ENCODE measurements at places on chromosomes 4 and X. TPM values are rescaled to one million over a fixed set of nuclear protein-coding genes. Genes with fewer than 3 reads are reported as not detected.

The ADH1B gene
- not detected for total RNA-seq

DNA sequence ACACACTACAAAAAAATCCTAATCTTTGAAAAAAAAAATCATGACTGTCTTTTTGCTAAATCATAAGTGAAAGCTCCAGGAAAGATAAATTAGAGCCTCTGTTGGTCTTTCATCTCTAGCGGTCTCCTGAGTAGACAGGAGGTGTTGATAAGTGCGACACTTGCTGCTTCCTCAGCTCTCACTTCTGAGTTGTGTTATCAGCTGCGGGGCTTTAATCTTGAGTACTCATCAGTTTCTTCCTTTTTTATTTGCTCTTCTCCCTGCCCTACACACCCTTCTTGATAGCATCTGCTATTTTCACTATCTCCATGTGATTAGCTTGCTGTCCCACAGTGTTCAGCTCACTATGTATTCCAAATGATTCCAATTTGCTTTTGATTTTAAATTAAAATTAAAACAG lies 1449.2 kb downstream of the C4orf33 start:
- DNase-seq, result no peak
- H3K36me3 ChIP-seq, result no peaks in the 10 kb centered on the region
- no peak overlapping the region for H3K27ac ChIP-seq
- no peaks in the 10 kb centered on the region for H3K27me3 ChIP-seq

DNA sequence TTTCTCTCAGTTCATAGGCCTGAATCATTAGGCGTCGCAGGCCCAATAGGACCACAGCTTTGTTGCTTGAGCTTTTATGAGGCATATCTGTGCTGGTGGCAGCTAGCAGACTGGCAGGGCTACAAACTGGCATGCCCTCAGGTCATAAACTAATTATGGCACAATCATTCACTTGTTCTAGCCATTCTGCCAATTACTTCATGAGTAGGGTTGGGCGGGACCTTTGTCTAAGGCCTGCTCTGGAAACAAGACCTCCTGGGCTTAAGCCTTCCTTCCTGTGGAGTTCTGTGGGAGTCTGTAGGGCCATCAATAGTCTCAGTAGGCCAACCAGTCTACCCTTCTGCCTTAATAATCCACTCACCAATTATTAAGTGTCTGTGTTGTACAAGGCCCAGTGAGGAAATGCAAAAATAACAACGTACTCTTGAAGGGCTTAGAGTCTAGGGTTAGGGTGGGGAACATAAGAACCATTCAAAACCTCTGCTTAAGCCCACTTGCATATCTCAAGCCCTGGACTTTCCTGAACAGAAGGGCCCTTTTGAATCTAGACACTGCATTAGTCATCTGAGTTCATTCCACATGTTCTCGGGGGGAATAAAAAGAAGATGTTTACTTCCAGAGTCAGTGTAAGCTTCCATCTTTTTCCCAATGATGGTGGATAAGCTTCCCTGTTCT lies 44.5 kb downstream of the SHROOM4 start:
- no peaks in the 10 kb centered on the region for H3K36me3 ChIP-seq
- H3K27me3 ChIP-seq, result no peaks in the 10 kb centered on the region
- H3K4me3 ChIP-seq, result no peak overlapping the region
- peaks cover 4% of the 10 kb centered on the region for H3K4me1 ChIP-seq

GRCh38 chrX:72304877-72305276 lies 837 bp downstream of the CITED1 start:
- DNase-seq, result no peak

The GABRE gene
- 1.4 TPM for total RNA-seq

The MAP7D3 gene
- 15.2 TPM for total RNA-seq

The CHST7 gene
- total RNA-seq, result 17.1 TPM

Measured in H9 (cell line).